ENCODE measurements at places on chromosomes 16 and 17.

GRCh38 chr17:12909046-12909445 lies 108.8 kb downstream of the ELAC2 start:
- DNase-seq: no peak

DNA sequence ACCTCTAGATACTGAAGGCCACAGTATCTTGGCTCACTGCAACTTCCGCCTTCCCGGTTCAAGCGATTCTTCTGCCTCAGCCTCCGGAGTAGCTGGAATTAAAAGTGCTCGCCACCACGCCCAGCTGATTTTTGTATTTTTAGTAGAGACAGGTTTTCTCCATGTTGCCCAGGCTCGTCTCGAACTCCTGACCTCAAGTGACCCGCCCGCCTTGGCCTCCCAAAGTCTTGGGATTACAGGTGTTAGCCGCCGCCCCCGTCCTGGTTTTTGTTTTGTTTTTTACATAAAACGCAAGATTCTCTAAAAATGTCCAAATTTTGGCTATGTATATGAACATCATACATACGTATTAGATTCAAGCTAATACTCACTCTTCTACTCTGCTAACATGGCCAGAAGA lies 2.0 kb upstream of the GGNBP2 start:
- no peak for DNase-seq

- no peak for DNase-seq
These were observed 52.9 kb upstream of the KIFC3 start for GRCh38 chr16:57855188-57855587.

DNA sequence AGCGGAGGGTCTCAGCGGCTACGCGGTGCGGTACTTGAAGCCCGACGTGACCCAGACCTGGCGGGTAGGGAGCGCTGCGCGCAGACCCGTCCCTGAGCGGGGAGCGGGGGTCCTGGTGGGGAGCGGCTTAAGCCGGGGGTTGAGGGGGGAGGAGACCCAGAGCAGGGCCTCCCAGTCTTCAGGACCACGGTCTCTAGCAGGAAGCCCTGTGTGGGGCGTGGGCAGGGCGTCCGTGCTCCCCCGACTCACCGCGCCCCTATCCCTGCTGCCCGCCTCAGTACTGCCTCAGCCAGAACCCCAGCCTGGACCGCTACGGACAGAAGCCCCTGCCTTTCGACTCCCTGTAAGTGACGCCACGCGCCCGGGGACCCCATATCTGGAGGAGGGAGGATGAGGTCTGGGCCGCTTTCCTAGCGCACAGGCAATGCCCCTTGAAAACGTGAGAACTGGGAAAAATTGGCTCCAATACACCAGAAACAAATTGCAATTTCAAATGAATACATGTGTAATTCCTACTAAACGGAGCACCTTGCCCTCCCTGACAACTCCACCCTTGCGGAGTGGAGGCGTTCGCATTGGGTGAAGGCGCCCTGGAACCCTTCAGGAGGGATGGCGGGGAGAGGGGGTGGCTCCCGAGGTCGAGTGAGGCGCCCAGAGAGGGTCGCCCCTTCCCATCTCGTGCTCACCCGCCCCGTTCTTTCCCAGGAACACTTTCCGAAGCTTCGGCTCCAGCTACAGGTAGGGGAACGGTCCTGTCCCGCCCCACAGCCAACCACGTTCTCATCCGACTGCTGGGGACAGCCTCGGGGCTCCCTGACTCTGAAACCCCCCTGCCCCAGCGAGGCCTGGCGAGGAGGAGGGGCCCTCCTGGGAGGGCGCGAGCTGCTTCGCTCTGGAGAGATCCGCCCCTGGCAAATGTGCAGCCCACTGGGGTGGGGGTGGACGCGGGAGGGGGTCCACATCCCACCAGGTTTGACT lies 14.6 kb upstream of the CNGB1 start:
- DNase-seq: no peak

DNA sequence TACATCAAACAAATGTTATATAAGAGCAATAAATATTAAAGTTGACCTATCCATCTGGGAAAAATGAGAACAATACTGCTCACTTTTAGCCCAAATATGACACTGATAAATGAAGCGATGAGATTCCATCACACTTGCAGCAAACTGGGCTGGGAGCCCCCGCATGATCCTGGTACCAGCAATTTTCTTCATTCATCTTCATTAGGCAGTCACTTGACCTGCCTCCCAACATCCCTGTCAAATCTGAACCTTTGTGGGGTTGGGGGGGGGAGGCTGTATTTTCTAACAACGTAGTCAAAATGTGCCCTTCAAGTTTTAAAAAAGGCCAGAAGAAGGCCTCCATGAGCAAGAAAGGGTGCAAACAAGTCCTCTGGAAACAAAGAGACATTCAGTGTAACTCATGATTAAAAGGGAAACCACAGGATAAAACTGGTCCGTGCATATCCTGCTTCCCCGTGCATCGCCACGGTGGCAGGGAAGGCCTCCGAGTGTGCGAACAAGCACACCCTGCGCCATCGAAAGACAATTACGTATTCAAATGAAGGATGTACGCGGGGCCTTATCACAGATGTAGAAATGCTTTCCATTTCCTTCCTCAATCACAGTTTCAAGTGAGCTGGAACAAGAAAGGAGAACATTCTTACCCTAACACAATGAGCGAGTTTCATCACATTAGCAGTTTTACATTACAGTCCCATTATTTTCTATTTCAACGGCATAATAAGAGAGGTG lies 48.4 kb downstream of the TOX3 start:
- no peak for DNase-seq

- no peak for DNase-seq
These were observed 239.2 kb upstream of the GSE1 start for GRCh38 chr16:85373741-85374570.

DNA sequence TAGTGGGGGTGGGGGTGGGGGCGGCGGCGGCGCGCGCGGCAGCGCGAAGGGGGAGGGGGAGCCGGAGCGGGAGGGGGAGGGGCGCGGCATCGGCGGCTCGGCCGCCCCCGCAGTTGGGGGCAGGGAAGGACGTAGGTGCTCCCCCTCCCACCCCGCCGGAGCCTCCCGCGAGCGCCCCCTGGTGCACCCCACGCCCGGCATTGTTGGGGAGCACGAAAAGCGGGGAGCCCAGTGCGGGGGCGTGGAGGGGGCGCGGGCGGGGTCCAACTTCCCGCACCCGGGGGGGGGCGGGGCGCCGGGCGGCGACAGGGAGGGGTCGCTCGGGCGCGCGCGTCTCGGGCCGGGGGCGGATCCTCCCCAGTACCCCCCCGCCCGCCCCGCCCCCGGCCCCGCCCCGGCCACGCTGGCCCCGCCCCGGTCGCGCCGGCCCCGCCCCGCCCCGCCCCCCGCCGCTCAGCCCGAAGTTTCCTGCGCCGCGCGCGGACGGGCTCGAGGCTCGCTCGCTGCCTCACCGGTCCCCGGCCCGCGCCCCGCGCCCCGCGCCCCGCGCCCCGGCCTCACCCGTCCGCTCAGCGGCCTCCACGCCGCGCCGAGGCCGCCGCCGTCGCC lies at the start of gene CACNA1H:
CACNA1H (plus strand) TSS at position 456 of the 609 bp plus-strand sequence. CDS start 632 bp downstream, outside the sequence.
- DNase-seq: peak; percentile 32

GRCh38 chr17:21007646-21008045 lies 35.2 kb downstream of the USP22 start:
- no peak for DNase-seq

GRCh38 chr17:57366558-57367351 lies 110.4 kb downstream of the MSI2 start:
- no peak for DNase-seq

- no peak for DNase-seq
These were observed 159.6 kb downstream of the PRKCA start for GRCh38 chr17:66462010-66462409.

GRCh38 chr17:66172691-66173223 lies 19.2 kb downstream of the CEP112 start:
- DNase-seq: no peak

- DNase-seq: no peak
These were observed 93.0 kb upstream of the GPR139 start for GRCh38 chr16:20166531-20167235.

DNA sequence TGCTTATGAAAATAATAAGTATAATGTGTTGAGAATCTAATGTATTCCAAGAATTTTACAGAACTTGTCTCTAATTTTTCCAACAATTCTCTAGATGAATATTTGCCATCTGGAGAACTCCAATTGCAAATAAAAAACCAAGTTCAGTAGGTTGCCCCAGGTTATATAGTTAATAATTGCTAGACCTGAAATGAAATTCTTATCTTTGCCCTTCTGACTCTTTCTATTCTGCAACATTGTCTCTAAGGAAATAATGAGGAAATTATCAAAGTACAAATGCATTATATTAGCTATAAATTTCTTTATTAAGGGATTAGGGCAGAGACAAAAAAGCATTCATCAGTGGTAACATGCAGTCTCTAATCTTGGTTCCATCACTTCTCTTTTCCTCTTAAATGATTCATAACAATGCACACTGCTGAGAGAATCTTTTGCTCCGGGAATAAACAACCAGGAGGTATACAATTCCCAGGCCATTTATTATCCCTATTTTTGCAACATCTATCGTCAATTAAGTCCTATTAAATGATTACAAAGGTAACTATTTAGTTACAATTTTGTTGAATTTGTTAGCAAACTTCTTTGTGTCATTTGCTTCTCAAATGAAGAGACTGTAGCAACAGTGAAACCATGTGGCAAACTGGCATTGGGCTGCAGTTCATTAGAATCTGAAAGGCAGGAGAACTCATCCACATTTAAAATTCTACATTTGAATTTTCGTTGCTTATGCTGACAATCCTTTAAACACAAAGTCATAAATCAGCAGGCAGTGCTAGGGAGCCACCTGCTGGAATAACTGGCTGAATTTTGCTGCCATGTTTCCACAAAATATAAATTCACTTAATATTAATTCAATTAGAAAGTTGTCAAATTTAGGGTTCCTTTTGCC lies 349.6 kb downstream of the KIF2B start:
- no peak for DNase-seq

GRCh38 chr17:39755554-39756379 lies 18.0 kb downstream of the GRB7 start:
- DNase-seq: peak; percentile 54

Data from activated CD8-positive, alpha-beta T cell treated with anti-CD3 and anti-CD28 coated beads, Interleukin-2, amount 10 ng/mL, durations not matched to agents 7 days and 5 days (primary cell).